ENCODE measurements at places on chromosomes 11 and 22. TPM values are rescaled to one million over a fixed set of nuclear protein-coding genes. Genes with fewer than 3 reads are reported as not detected.

Gene THY1
- not detected for total RNA-seq

Gene IL17REL
- 0.10 TPM for total RNA-seq

Gene KRTAP5-8
- total RNA-seq: 0.49 TPM

- DNase-seq: no peak
Measured at GRCh38 chr11:17608821-17609220, 61.8 kb downstream of the OTOG start.

All from B cell (primary cell).